8988T (cell line): ENCODE measurements at places on chromosomes 4 and X.
A peak's percentile ranks its signal among the peaks of the same experiment; 100 is the strongest.

DNA sequence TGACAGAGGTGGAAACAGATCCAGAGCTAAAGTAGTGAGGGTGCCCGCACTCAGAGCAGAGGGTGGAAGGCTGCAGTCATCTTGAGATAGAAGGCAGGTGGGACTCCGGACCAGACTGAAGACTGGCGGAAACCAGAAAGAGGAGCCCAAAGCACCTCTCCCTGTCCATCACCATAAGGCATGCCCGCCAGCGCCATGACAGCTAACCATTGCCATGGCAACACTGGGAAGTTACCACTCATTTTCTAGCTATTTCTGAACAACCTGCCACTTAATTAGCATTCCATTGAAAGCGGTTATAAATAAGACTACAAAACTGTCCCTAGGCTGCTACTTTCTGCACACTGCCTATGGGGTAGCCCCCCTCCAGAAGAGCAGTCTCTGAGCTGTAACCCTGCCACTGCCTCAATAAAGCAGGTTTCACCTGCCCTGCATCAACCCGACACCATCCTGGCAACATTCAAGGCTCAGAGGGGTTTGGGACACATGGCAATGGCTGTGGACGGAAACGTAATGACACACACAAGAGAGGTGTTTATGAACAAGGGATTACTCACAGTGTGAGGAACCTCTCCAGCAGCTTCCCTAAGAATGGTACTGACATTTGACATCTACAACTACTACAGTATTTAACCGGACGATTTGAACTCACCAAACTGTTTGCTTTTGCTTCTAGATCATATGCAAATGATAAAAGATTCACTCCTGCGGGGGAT, 27.8 kb upstream of the FGFBP2 start:
- DNase-seq: no peak

GRCh38 chr4:185880571-185880970, 68.6 kb upstream of the SORBS2 start:
- no peak for DNase-seq

GRCh38 chr4:28443801-28444412, 1583.3 kb downstream of the STIM2 start:
- no peak for DNase-seq

GRCh38 chr4:141057582-141057981, 75.7 kb downstream of the RNF150 start:
- DNase-seq: no peak

DNA sequence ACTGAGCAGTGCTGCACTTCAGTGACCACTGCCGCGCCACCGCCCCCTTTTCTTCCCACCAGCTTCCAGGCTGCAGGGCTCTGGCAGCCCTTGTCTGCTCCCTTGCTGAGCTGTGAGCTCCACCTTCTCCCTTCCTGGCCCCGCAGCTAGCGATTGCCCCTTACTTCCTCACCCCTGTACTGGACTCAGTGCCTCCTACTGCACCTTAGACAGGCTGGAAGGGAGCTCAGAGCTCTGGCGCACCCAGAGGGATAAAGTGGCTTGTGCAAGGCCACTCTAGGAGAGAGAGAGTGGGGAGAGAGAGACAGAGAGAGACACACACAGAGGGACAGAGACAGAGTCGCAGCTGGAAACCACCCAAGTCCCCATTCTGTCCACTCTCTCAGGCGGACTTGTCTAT, 6.0 kb downstream of the RASL11B start:
- DNase-seq: no peak

GRCh38 chr4:82561786-82562563, at the start of gene TMEM150C:
TMEM150C (minus strand) TSS chr4:82561988; CDS start chr4:82504657, 57,331 bp downstream.
- peak; percentile 40 for DNase-seq

GRCh38 chr4:142373610-142374009, 472.5 kb downstream of the INPP4B start:
- no peak for DNase-seq

- DNase-seq: no peak
Measured at GRCh38 chrX:102723456-102723855, 2.9 kb downstream of the GPRASP3 start.

GRCh38 chr4:167897116-167897515, 195.2 kb upstream of the ANXA10 start:
- DNase-seq: no peak

DNA sequence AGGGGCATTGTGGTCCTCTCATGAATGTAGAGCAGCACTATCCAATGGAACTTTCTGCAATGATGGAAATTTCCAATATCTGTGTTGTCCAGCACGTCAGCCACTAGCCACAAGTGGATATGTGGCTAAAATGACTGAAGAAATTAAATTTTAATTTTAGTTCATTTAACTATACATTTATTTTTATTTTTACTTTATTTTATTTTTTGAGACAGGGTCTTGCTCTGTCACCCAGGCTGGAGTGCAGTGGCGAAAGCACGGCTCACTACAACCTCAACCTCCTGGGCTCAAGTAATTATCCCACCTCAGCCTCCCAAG, 13.3 kb upstream of the RBBP7 start:
- DNase-seq: no peak

DNA sequence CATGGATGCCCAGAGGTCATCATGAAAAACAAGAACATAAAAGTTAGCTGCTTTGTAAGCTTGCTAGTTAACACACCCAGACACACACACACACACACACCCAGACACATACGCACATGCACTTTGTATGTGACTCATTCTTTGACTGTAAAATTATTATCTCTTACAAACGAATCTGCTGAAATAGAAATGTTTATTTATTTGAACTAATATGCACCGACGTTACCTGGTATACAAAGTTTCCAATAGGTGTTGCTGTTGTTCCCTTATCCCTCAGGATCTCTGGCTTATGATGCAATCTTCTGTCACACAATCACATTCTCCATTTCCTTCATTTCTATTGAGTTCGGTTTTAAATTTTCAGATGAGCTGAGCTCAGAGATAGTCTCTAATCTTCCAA, 209.3 kb downstream of the PTTG2 start:
- DNase-seq: no peak

DNA sequence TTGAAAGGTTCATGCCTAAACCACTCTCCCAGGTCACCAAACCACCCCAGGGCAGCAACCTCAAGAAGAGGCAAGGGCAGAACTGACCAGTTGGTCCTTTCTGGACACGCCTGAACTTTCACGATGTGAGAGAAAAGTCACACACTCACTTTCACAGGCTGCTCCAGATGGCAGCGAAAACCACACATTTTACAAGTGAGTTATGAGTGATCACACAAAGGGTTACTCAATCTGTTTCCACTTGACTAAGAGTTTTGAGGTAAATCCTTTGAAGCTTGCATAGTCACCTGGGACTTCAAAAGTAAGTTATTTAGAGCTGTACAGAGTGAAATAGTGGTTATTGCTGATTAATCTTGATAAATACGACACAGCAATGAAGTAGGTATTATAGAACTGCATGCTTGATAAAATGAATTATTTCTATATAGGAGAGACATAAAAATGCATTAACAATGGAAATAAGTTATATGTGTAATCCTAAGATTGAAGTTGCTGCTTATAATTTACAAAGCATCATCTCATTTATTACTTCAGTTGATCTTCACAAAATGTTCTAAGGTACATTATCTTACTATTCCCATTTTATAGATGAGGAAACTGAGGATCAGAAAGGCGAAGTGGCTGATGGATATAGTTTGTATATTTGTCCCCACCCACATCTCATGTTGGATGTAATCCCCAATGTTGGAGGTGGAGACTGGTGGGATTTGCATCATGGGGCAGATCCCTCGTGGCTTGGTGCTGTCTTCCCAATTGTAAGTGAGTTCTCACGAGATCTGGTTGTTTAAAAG, 103.0 kb upstream of the KLF3 start:
- no peak for DNase-seq

DNA sequence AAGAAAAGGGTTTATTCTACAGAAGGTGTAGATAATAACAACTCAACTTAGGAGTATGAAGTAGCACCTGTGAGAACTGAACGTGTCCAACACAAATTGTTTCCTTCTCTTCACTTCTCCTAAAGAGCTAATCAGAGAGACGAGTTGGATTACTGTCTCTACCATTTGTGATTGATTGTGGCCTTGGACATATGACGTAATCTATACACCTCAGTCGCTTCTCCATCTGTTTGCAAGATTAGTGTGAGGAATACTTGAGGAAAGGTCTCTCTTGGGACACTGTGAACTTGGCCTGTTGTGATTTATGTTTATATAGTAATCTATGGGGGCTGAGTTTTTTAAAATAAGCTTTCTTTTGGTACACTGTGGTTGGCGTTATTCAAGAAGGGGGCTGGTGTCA, 182.0 kb downstream of the ZNF330 start:
- DNase-seq: no peak

GRCh38 chr4:159144112-159144694, 41.3 kb downstream of the RAPGEF2 start:
- no peak for DNase-seq

GRCh38 chrX:144918936-144919335, 328.4 kb upstream of the SPANXN1 start:
- DNase-seq: no peak

GRCh38 chrX:24243692-24244091, 70.2 kb downstream of the SUPT20HL2 start:
- DNase-seq: no peak

DNA sequence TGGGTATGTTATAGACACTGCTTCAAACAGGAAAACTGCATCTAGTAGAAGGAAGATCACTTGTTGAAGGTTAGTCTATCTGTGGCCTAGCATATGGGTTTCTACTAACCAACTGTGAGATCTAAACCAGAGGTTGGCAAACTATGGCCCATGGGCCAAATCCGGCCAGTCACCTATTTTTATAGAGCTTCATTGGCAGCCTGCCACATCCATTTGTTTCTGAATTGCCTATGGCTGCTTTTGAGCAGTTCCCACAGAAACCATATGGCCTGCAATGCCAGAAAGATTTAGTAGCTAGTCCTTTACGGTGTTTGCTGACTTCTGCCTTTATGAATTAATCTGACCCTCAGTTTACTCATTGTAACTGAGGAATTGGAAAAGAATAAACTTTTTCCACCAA, 71.1 kb downstream of the MID1 start:
- DNase-seq: no peak

DNA sequence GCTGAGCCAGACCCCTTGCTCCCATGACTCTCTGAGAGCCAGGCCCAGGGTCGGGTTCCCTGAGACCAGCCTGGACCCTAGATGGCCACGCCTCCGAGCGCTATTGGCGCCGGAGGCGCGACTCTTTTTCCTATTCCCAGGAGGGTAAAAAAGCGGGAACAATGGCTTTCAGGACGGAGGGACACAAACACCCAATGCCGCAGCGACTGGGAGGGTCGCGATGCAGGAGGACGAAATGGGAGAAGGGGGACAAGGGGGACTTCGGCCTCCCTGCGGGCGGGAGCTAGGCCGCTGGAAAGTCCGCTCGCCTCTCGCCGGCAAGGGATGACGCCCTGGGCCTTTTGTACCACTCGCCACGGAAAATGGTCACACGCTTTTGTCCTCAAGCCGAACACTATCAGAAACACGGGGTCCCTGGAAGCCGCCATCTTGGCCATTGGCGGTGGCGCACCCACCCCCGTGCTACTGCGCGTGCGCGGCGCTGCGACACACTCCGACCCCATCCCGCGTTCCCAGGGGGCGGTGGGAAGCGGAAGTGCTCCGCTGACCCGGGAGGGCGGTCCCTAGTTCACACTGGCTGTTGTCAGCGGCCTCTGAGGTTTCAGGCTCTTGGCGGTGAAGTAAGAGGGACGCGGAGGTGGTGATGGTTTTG, 98.4 kb downstream of the ZNF674 start:
- peak; percentile 82 for DNase-seq

DNA sequence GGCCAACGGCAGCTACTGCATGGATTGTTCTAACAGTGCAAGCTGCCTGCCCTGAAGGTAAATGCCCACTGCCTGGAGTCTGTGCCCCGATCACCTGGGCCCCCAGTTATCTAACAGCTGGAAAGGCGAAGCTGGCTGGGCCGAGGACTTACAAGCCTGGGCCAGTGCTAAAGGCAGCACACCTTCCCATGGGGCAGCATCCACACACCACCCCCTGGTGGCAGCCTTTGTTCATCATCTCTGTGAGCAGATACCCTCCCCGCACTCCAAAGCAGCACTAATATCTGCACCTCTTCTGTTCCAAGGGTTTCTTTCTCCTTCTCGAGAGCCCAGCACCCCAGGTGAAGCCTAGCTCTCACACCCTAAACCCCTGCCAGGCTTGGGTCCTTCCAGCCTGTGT, 7.6 kb downstream of the SLC2A9 start:
- DNase-seq: peak; percentile 52

- no peak for DNase-seq
Measured at GRCh38 chr4:17362430-17362829, 149.5 kb downstream of the QDPR start.

DNA sequence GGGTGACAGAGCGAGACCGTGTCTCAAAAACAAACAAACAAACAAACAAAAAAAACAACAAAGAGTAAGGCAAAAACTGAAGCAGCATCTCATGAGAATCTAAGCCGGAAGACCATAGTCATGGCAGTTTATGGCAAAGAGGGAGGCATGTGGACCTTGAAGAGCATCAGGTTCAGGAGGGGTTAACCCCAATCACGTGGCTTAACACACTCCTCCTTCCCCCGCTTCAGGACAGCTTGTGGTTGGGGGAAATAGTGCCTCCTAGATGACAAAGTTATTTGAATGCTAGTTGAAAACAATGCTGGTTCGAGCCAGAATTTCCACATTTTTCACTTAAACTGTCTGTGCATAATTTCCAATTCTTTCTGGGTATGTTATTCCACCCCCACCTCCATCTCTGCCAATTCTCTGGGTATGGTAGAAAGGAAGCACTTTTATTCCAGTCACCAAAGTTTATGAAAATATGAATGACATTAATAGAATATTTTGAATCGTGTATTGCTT, 11.7 kb upstream of the MAP7D3 start:
- no peak for DNase-seq

DNA sequence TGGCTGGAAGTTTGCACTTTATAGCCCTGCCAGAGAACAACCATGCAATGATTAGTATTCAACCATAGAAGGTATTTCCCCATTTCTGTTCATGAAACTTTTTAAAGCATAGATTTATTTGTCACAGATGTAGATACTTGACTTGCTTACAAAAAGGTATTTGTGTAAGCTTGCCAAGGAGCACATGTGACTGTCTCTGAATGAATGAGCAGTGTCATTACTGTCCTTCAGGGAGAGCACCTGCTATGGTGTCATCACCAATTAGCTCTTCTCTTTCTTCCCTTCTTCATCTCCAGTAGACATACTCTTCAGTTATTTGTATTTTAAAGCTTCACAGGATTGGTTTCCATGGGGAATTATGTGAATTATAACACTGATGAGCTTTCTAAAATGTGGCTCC, 1064.7 kb upstream of the GRIA3 start:
- no peak for DNase-seq

DNA sequence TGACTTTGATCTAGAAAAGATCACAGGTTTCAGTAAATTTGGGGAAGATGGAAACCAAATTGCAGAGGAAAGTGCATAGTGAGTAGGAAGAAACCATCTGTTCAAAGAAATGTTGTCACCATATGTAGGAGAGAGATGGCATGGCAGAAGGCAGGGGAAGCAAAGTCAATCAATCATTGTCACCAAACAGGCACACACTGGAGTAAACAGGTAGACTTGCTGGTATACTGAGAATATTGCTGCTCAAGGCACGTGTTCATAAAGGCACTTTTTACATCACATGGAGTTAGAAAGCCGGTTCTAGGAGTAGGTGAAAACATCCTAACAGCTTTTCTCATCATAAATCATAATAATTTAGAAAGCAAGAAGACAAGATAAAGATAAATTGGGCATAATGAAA, 550.5 kb upstream of the FAT1 start:
- DNase-seq: no peak
